ENCODE measurements at places on chromosomes 2 and 18.

GRCh38 chr18:50992351-50992762 lies 24.5 kb downstream of the ELAC1 start:
- H3K36me3 ChIP-seq: no peaks in the 10 kb centered on the region
- DNase-seq: no peak
- no peaks in the 10 kb centered on the region for H3K4me1 ChIP-seq
- H3K4me3 ChIP-seq: no peak overlapping the region
- H3K27me3 ChIP-seq: no peaks in the 10 kb centered on the region

- H3K36me3 ChIP-seq: no peaks in the 10 kb centered on the region
- H3K4me1 ChIP-seq: no peaks in the 10 kb centered on the region
- no peak for DNase-seq
- H3K27ac ChIP-seq: no peak overlapping the region
Measured at GRCh38 chr2:133377021-133377481, 191.2 kb downstream of the NCKAP5 start.

- H3K4me1 ChIP-seq: peaks cover 2% of the 10 kb centered on the region
- DNase-seq: no peak
- no peak overlapping the region for H3K27ac ChIP-seq
- peaks cover 28% of the 10 kb centered on the region for H3K36me3 ChIP-seq
Measured at GRCh38 chr2:197137231-197137630, 173.3 kb downstream of the ANKRD44 start.

- no peak overlapping the region for H3K4me3 ChIP-seq
- H3K27me3 ChIP-seq: no peaks in the 10 kb centered on the region
- H3K4me1 ChIP-seq: no peaks in the 10 kb centered on the region
- no peaks in the 10 kb centered on the region for H3K36me3 ChIP-seq
- no peak for DNase-seq
Measured at GRCh38 chr2:120564213-120565094, 171.2 kb upstream of the GLI2 start.

GRCh38 chr2:240205348-240205747 lies 64.9 kb upstream of the OTOS start:
- no peaks in the 10 kb centered on the region for H3K36me3 ChIP-seq
- no peaks in the 10 kb centered on the region for H3K4me1 ChIP-seq
- DNase-seq: no peak
- H3K27me3 ChIP-seq: no peaks in the 10 kb centered on the region
- H3K27ac ChIP-seq: no peak overlapping the region

DNA sequence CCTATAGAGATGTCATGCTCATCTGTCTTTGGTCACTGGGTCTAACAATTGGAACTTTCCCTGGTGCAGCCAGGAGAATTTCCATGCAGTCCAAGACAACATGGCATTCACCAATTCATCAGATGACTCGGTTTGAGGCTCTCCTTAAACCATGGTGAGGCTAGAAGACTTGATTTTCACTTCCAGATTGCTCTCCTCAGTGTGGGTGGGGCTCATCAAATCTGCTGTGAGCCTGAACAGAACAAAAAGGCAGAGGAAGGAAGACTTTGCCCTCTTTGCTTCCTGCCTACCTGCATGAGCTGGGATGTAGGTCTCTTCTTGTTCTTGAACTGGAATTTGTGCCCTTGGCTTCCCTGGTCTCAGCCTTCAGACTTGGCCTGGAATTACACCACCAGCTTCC lies 203.4 kb upstream of the TRIB2 start:
- H3K4me3 ChIP-seq: no peak overlapping the region
- H3K36me3 ChIP-seq: no peaks in the 10 kb centered on the region
- no peak for DNase-seq
- H3K4me1 ChIP-seq: peaks cover 29% of the 10 kb centered on the region

GRCh38 chr2:222707689-222708273 lies 36.3 kb downstream of the MOGAT1 start:
- no peak overlapping the region for H3K27ac ChIP-seq
- H3K27me3 ChIP-seq: no peaks in the 10 kb centered on the region
- H3K4me1 ChIP-seq: peaks cover 24% of the 10 kb centered on the region

DNA sequence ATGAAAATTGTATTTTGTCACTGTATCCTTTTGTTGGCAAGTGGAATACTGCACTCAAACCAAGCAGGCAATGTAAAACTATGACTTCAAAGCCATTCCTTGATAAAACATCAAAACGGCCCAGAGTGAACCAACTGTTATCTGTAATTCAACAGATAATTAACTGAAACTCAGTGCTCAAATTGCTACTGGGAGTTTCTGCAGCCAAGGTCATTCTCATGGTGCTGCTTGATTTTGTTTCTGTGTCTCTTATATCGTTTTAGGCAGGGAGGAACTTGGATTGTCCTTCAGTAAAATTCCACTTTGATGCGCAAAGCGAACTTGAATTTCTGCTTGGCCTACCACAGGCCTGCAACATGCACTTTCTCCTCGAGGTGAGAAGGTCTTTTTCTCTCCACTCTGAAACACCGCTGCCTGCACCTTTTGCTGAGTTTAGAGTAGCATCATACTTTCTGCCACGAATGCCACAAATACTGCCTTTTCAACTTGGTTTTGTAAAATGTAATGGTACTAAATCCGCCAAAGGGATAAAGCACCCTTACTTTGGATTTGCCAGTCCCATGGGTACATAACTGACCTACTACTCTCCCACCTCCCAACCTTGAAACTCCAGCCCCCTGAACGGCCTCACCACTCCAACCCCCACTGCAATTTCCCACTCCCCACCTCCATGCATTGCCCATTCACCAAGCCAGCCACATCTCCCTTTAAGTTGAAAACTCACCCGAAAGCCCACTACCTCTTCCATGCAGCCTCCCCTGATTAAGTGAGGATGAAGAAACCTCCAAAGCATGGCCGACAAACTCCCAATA lies 204.7 kb downstream of the TGIF1 start:
- no peak overlapping the region for H3K27ac ChIP-seq
- H3K36me3 ChIP-seq: no peaks in the 10 kb centered on the region
- DNase-seq: no peak
- H3K4me3 ChIP-seq: no peak overlapping the region
